ENCODE measurements at places on chromosomes 5 and 9. TPM values are rescaled to one million over a fixed set of nuclear protein-coding genes. Genes with fewer than 3 reads are reported as not detected.
A peak's percentile ranks its signal among the peaks of the same experiment; 100 is the strongest.

DNA sequence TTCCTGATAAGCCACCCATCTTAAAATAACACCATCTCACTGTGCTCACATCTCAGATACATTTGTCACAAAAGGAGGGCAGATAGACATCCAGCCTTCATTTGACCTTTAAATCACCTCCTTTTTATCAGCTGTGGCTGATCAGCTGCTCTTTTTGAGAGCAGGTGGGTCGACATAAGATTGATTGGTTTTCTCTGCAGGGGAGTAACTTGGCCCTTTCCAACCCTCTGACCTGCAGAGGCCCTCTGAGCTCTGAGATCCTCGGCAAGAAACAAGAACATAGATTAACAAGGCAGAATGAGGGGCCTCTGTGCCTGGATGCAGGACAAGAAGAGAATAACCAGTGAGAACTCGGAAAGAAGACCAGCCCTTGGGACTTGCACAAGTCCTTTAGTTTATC, 33.5 kb upstream of the GLRA1 start:
- no peak for DNase-seq

DNA sequence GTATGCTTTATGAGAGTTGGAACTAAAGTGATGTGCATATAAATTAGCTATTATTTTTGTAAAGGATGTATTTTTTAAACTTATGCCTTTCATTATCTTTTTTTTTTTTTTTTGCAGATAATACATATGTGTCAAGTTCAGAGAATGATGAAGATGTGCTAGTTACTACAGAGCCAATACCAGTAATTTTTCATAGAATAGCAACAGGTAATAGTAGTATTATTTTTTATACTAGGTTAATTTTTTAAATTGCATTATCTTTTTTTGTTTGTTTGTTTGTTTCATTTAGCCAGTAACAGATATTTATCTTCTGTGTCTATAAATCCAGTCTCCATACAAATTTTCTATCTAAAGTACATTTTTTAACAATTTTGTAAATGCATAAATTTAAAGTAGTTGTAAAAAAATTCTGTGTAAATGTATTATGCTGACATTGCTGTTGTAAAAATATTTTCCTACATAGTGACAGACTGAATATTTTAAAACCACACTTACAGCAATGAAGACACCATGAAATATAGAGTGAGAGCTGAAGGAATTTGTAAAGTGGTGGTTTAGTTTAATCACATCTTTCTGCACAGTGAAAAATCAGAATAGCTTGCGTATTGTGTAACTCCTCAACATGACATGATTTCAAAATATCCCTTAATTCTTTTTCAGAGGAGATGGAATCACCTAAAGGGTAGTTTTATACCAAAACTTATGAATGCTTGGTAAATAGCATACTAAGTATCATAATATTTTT, 93.3 kb downstream of the PARP8 start:
- no peak for DNase-seq

DNA sequence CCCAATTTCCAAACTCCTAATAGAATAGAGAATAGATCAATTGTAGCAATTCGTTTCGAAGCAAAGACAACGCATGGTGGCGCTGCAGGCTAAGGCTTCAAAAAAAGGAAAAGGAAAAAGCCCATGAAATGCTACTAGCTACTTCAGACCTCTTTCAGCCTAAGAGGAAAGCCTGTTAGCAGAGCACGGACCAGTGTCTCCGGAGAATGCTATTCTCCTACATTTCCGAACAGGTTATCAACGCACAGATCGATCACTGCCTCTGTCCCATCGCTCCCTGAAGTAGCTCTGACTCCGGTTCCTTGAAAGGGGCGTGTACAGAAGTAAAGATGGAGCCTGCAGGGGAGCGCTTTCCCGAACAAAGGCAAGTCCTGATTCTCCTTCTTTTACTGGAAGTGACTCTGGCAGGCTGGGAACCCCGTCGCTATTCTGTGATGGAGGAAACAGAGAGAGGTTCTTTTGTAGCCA, at the start of gene PCDHB15:
Gene PCDHB15, plus strand, starts transcription at position 146 of the 468 bp plus-strand sequence. Its CDS starts 184 bp downstream, at position 330.
- DNase-seq = no peak

GRCh38 chr9:78609450-78609849, 312.5 kb downstream of the PSAT1 start:
- no peak for DNase-seq

DNA sequence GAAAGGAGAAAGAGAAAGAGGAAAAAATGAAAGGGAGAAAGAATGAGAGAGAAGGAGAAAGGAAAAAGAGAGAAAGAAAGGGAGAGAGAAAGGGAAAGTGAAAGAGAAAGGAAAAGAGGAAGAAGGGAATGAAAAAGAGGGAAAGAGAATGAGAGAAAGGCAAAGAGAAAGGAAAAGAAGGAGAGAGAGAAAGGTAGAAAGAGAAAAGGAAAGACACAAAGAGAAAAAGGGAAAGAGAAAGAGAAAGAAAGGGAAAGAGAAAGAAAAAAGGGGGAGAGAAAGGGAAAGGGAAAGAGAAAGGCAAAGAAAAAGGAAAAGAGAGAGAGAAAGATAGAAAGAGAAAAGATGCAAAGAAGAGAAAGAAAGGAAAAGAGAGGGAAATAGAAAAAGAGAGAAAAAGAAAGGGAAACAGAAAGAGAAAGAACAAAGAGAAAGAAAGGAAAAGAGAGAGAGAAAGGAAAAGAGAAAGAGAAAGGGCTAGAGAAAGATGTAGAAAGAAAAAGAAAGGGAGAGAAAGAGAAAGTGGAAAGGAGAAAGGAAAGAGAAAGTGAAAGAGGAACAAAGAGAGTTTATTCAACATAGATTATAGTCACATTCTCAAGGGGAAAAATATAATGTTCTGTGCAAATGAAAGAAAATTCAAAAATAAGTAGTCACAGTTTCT, 165.2 kb downstream of the TMEM38B start:
- DNase-seq = no peak

GRCh38 chr9:129801504-129801903, 1.5 kb upstream of the TOR1B start:
- DNase-seq = no peak

- no peak for DNase-seq
Measured at GRCh38 chr5:2111569-2112105, 228.9 kb upstream of the IRX4 start.

GRCh38 chr5:112237456-112237855, 181.6 kb downstream of the EPB41L4A start:
- DNase-seq = no peak

- peak; percentile 88 for DNase-seq
Measured at GRCh38 chr5:177478711-177479646, 5.5 kb upstream of the DBN1 start.

- no peak for DNase-seq
Measured at GRCh38 chr9:38434853-38435252, 10.6 kb upstream of the IGFBPL1 start.

DNA sequence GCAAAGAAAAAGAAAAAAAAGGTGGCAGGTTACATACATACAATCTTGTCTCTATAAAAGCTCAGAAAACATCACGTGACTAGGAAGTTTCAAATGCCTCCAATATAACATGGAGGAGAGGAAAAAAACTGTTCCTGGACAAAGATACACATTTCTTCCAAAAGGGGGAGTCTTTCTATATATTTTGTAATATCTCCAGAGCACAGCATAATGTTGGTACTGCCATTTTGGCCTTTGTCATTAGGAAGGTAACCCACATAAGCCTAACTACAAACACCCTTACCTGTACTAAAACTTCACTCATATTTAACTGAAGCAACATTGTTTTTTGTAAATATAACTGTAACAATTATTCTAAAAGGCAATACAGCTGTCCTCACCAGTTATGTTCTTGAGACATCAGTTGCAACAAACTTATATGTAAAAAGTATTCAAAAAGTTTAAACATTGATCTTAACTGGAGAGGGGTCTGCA, 1.2 kb upstream of the BTF3 start:
- DNase-seq = no peak

GRCh38 chr9:2740616-2741015, 23.3 kb downstream of the KCNV2 start:
- DNase-seq = no peak

DNA sequence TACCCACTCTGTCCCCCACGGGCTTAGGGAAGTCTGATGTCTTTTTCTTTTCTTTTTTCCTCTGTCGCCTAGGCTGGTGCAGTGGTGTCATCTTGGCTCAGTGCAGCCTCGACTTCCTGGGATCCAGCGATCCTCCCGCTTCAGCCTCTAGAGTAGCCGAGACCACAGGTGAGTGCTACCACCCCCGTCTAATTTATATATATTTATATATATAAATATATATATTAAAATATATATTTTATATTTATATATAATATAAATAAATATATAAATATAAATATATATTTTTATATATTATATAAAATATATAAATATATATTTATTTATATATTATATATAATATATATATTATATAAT, 3.3 kb upstream of the ANXA2R start:
- no peak for DNase-seq

DNA sequence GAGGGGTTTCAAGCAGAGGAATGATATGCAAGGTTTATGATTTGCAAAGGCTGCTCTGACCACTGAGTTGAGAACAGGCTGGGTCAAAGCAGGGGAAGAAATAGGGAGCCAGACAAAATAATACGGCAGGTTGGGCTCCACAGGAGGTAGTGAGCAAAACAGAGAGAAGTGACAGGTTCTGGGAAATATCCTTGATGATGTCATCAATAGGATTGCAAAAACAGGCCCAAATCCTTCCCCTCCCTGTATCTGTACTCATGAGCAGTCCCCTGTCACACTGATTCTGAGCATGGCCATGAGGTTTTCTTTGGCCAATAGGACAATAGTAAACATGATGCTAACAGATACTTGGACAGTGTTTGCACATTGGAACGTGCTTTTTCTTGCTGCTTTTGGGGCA, 471.8 kb upstream of the BRINP1 start:
- DNase-seq = no peak

DNA sequence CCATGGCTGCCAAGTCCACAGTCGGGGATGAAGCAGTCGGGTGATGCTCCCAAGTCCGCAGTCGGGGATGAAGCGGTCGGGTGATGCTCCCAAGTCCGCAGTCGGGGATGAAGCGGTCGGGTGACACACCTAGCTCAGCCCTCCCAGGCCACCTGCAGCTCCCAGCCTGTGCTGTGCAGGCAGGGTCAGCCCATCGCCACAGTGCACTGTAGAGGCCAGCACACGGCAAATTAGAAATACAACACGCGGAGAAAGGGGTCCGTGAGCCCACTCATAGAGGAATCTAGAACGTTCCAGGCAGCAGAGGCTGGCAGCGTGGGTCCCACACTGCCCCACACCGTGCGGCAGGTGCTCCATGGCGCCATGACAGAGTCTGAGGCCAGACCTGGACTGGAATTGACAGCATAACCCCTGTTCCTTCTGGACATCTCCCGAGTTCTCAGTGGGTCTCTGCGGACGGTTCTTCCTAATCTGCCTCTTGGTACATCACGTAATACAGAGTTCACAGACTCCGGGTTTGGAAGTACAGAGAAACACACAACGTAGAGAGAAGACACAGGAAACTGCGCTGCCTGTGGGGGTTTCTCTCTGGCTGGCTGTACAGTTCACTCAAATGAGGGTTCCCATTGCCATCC, 7.7 kb upstream of the EXOC3 start:
- no peak for DNase-seq

DNA sequence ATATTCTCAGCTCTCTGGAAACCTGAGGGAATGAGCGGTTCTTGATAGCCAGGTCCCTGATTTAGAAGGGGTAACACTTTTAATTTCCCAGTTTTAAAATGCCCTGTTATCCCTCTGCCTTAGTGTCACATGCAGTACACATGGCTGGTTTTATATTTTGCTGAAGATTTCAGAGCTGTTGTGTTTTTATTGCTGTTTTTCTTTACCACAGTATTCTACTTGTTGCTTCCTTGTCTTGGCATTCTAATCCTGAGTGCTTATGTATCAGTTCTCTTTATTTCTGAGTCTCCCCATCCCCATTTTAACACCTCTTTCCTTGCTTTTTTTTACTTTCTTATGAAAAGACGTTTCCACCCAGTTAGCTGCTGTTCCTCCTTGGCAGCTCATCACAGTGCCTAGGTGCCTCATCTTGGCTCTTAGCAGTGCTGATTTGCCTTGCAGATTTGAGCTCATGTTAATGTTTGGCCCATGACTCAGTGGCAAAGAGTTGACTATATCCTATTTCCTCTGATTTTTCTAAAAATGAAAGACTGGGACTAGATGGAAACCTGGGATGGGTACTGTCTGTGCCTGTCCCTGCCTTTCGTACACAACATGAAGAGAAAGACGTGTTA, 3.7 kb downstream of the MTRR start:
- no peak for DNase-seq

DNA sequence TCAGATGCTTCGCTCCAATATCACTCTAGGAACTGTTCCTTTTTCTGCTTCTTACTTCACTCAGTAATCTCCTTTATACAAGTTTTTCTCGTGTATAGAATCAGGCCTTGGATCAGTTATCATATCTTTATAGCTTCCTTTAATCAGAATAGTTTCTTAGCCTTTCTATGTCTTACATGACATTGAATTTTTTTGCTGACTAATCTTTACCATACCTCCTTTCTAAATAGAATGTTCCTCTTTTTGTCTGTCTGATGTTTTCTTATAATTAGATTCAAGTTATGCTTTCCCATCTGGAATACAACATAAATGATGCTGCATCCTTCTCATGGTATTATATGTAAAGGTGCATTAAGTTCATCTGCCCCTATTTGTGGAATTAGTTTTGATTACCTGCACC, 40.2 kb upstream of the TYRP1 start:
- no peak for DNase-seq

DNA sequence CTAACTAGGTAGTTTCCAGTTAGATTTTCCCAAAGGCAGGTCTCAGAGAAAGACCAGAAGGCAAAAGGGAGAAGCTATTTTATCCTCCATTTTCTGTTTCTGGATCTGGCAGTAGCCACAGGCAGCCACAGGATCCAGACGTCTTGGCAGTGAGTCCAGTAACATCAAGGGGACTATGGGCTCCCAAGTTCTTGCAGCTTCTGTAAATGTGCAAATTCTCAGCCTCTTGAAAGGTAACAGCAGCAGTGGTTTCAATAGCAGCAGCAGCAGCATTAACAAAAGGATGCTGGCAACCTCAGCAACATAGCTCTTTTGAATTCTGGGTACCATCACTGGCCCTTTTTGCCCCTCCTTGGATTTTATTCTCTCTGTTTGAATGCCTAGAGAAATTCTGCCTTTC, 27.1 kb upstream of the IL33 start:
- no peak for DNase-seq

Gene PCDHB15
- 0.72 TPM for polyA plus RNA-seq

Gene SNCAIP
- 12.1 TPM for polyA plus RNA-seq

Gene RORB
- polyA plus RNA-seq = 0.02 TPM

Gene CEL
- 0.67 TPM for polyA plus RNA-seq

Gene GMCL2
- 0.03 TPM for polyA plus RNA-seq

Gene FCN2
- polyA plus RNA-seq = 1.0 TPM

Gene GGTA1
- polyA plus RNA-seq = 11.2 TPM

Gene ARSI
- polyA plus RNA-seq = 0.30 TPM
